ENCODE measurements at places on chromosomes 1 and 21. TPM values are rescaled to one million over a fixed set of nuclear protein-coding genes. Genes with fewer than 3 reads are reported as not detected.

DNA sequence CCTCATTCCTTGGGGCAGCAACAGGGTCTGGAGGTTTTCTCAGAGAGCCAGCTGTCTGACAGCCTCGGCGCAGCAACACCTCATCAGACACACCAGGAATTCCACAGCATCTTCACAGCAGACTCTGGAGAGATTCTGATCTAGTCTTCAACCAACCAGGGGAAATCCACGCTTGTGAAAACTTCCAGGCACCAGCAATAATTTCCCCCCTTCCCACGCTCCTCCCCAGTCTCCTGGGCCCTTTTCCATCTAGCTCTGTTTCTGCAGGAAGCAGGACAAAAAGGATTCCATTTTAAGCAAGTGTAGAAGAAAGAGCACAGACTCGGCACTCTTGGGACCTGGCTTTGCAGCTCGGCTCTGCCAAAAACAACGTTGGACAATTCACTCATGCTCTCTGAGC lies 44.3 kb upstream of the CAPZB start:
- no peak for DNase-seq

- no peak for DNase-seq
Measured at GRCh38 chr1:54310439-54311328, 95.5 kb downstream of the SSBP3 start.

- no peak for DNase-seq
Measured at GRCh38 chr1:145960468-145961108, 2.8 kb upstream of the LIX1L start.

GRCh38 chr21:42547001-42547905 lies 33.6 kb downstream of the SLC37A1 start:
- DNase-seq, result no peak

DNA sequence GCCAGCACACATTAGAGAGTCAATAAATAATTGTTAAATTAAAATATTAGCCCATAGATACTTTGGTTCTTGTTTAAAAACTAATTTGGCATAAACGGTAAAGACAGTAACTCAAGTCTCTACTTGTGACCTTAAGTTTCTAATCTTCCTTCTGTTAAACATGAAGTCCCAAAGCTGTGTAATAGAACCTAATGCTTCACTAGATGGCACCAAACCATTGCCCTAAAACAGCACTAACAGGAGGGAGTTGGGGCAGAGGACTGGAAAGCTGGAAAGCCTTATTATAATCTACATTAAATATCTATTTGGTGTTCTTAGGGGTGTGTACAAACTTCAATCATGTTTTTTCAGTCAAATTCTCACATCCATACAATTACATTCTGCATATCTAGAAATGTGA lies 176.7 kb downstream of the OLFM3 start:
- DNase-seq, result no peak

DNA sequence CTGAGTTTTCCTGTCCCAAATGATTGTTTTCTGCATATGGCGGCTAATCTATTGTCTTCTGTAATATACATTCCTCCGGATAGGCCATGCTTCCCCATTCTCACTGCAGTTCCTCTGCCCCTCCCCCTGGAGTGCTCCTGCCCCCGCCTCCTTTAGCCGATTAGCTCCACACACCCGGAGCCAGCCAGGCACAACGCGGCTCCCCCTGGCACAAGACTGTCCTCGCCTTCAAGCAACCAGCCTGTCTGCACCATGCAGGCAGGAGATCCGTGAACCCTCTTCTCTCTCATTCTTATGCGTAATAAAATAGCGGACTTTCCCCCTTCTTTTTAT lies 18.0 kb downstream of the SERTAD4 start:
- DNase-seq, result no peak

- no peak for DNase-seq
Measured at GRCh38 chr1:95642035-95642434, 408.0 kb downstream of the RWDD3 start.

- no peak for DNase-seq
Measured at GRCh38 chr1:26459573-26460031, 12.6 kb upstream of the HMGN2 start.

- DNase-seq, result no peak
Measured at GRCh38 chr1:98143403-98143802, 222.6 kb upstream of the DPYD start.

DNA sequence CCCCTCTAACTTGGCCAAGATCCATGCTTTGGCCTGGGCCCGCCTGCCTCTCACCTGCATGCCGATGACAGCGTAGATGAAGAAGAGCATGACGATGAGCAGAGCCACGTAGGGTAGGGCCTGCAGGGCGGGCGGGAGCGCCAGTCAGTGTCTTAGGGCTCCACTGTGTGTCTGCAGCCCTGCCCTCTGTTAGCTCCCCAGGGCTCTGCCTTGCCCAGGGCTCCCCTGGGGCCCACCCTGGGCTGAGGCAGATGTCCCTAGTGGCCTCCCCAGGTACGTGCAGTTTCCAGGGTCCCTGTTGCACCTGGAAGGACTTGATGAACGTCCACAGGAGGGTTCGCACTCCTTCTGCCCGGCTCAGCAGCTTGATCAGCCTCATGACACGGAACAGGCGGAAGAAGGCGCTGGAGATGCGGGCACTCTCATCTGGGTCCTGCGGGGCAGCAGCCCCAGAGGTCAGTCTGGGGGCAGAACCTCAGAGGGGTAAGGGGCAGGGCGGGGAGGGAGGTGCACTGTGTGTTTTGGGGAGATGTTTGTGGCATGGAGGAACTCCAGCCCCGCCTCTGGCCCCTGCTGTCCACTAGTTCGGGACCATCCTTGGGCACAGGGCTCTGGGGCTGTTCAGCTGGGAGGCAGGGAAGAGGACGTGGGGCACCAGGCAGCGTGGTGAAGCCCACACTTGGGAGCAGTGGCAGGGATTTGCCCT lies 29.8 kb upstream of the KIF21B start:
- no peak for DNase-seq

DNA sequence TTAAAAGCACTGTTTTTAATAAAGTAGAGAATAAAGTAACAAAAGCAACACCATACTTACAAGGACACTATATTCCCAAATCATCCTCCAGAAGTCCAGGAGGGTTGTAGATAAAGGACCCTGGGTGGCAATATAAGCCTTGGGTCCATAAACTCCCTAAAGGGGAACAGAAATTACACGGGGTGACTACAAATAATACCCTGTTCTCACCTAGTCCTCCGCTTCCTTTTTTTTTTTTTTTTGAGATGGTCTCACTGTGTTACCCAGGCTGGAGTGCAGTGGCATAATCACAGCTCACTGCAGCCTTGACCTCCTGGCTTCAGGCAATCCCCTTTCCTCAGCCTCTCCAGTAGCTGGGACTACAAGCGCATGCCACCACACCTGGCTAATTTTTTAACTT lies 13.1 kb downstream of the PTPN22 start:
- DNase-seq, result no peak

DNA sequence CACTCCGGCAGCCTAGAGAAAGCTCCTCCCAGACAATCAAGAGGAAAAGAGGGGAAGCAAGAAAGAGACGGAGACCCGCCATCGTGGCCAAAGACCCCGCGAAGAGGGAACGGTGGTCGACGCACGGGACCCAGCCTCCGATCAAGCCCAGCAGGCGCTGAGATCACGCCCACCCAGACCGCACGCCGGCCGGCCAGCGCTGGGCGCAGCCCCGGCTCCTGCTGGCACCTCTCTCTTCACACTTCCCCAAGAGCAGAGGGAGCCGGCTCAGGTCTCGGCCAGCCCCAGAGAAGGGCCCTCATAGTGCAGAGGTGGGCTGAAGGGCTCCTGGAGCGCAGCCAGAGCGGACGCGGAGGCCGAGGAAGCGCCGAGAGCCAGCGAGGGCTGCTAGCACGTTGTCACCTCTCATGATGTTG lies 918.4 kb upstream of the ADAMTS5 start:
- DNase-seq, result no peak

GRCh38 chr1:216387782-216388181 lies 35.5 kb downstream of the USH2A start:
- DNase-seq, result no peak

DNA sequence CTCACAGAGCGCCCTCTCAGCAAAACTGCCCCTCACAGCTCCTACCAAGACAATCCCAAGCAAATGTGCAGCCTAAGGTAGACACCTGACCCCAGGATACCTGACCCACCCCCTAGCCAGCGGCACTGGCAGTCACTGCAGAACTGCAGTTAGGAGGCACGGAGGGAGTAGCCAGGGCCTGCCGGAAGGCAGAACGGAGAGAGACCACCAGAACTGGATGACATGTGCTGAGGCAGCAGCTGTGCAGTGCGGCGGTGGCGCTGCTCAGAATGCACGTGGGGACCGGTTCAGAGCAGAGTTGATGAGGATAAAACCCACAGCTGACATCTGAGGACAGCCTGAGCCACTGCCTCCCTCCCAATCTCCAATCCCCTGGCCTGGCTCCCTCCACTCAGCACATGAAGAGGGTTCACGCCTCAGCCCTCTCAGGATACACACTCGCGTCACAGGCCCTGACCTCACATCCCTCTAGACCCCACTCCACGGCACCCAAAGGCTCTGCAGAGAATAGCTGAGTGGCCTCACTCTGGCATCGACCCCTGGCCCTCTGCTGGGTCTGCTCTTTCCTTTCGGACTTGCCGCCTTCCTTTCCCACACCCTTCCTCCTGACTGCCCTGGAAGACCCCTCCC lies 29.6 kb downstream of the UBE2G2 start:
- no peak for DNase-seq

GRCh38 chr1:24688621-24689195 lies 45.6 kb downstream of the SRRM1 start:
- DNase-seq, result peak; percentile 75

DNA sequence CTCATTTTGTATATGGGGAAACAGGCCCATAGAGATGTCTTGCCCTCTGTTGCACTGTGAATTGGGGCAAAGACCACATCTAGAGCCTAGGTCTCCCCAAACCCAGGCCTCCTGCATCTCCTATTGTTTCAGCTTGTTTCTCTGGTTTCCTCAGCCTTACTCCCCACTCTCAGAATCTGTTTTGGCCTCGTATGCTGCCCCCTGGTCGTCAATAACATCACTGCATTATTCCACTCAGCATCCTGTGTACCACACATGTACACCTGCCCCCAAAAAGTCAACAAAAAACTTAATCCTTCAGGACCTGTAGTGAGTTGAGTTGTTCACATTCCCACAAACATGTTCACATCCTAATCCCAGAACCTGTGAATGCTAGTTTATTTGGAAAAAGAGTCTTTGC lies 184.8 kb downstream of the BRINP2 start:
- DNase-seq, result no peak

- DNase-seq, result no peak
Measured at GRCh38 chr1:216688127-216688657, 35.0 kb downstream of the ESRRG start.

DNA sequence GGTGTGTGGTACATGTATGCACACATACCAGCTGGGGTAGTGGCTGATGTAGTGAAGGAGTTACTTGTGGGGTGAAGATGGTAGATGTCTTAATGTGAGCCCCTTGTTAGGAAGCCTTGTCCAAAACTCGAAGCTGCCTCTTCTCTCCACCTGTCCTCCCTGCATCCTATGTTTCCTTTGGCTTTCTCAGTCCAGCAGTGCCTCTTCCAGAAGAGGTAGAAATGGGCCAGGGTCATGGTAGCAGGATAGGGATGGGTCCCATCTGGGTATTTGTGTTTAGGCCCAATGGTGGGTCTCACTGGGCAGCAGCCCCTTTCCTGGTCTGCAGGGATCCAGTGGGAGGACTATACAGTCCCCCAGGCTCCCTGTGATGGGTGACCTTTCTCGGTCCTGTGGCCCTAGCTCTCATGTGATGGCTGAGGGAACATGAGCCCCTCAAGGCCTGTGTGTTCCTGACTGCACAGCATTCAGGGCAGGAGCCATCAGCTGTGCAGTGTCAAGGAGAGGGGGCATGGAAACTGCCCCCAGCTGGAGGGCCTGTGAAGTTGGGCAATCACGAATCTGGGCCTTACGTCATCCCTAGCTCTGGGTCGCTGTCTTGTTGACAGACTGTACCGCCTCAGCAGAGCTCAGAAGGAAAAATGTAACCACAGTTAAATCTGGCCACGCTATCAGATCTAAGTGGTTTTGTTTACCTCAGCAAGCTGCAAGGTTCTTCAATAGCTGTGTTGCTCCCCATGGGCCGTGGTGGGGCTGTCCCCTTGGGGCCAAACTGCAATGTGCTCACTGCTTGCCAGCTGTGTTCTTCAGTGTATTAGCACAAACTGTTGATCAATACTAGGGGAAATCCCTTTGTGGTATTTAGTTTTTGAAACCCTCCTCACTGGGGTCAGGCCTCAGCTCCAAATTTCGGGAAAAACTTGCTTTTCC lies 82.7 kb downstream of the NOS1AP start:
- DNase-seq, result no peak

DNA sequence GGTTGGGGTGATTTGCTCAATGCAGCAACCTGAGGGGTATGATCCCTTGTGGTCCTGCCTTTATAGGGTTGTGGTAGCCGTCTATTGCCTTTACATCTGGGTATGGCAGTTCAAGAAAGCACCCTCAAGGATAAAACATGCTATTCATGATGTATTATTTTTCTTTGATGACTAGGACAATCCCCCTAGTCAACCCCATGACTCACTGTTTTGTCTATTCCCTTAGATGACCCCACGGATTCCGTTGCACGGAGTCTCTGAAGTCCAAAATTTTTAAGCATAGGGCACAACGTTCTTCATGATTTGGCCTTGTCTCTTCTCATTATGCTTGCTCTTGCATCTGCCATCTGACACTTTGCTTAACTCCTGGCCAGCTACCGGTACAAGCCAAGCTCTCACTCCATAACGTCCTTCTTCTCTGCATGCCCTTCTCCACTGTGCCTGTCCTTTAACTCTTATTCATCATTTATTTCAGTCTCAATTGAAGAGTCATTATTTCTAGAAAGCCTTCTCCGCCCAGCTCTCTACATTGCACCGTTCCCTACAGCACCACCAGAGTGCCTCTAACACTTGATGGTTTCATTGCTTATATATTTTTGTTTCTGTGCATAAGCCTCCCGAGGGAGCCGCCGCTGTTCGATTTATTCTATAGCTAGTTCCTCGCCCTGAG lies 838 bp upstream of the DISP1 start:
- DNase-seq, result no peak

- DNase-seq, result no peak
Measured at GRCh38 chr1:175808573-175808972, 65.2 kb upstream of the TNR start.

DNA sequence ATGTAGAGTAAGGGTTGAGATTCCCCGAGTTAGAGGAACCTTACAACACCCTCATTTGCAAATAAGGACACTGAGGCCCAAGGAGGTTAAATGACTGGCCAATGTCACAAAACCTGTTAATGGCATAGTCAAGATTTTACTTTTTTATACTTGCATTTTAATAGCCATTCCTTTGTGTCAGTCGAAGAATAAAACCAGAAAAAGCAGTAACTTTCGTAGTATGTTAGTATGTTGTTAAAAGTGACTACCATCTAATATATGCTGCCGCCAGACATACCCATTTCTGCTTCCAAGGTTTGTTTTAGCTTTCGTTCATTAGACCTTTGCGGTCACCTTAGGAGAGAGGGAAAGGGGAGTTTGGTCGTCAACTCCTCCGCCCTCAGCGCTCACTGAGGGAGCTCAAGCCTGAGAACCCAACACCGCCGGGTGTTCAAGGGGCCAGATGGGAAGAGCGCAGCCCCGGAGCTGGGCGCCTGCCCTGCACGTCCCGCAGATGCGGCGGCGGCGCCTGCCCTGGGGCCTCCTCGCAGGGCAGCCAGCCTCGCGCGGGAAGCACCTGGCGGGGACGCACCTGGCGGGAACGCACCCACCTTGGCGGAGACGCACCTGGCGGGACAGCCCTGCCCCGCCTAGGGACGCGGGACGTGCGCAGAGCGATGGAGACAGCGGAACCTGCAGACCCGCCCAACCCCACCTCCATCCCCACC lies 466 bp downstream of the VPS26C start:
- no peak for DNase-seq

RIPPLY3 gene
- polyA plus RNA-seq, result not detected

S100A9 gene
- 18.8 TPM for polyA plus RNA-seq

KCND3 gene
- 0.13 TPM for polyA plus RNA-seq

FMO3 gene
- not detected for polyA plus RNA-seq

TAF1A gene
- 2.7 TPM for polyA plus RNA-seq

EDEM3 gene
- polyA plus RNA-seq, result 8.8 TPM

RNU1-4 gene
- polyA plus RNA-seq, result 22.6 TPM

ADAMTSL4 gene
- polyA plus RNA-seq, result not detected

Measured in naive thymus-derived CD8-positive, alpha-beta T cell (primary cell).